Mucosa of descending colon (tissue), 3 donors: ENCODE measurements at places on chromosomes 4 and X. TPM values are rescaled to one million over a fixed set of nuclear protein-coding genes. Genes with fewer than 3 reads are reported as not detected.

DNA sequence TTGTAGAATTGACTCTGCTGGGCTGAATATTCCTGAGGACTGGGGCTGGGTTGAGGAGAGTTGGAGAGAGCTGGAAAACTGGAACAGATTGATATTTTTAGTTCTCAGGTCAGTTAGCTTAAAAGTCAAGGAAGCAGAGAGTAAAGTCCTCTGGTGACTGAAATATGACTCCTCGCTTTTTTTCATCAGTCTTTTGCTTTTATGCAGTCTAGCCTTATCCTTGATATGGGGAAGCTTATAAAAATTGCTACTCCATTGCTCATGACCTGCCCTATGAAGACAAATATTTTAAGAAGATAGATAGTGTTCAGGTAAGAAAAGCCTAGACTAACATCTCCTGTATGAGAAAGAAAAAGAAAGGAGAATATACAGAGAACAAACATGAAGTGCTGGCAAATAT lies 152.7 kb downstream of the C4orf33 start:
- DNase-seq, result no peak

DNA sequence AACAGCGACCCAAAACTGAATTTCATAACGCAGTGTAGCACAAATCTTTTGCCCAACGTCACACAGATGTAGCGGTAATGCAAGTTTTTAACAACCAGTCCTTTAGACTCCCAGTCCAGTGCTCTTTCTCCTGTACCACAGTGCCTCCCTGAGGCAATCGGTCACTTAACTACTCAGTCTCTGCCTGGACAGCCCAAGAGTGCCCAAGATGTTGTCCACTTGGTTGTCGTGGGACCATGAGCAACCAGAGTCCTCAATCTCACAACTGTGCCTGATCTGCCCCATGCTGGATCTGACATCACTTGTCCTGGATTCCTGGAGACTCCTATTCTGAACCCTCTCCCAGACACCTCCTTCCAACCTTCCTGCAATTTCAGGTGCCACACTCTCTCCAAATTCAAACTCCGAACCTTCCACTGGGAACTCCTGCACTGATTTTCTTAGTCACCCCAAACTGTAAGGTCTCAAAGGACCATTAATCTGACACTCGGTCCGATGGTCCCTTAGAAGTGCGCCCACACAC lies 702 bp downstream of the MMGT1 start:
- no peak for DNase-seq

DNA sequence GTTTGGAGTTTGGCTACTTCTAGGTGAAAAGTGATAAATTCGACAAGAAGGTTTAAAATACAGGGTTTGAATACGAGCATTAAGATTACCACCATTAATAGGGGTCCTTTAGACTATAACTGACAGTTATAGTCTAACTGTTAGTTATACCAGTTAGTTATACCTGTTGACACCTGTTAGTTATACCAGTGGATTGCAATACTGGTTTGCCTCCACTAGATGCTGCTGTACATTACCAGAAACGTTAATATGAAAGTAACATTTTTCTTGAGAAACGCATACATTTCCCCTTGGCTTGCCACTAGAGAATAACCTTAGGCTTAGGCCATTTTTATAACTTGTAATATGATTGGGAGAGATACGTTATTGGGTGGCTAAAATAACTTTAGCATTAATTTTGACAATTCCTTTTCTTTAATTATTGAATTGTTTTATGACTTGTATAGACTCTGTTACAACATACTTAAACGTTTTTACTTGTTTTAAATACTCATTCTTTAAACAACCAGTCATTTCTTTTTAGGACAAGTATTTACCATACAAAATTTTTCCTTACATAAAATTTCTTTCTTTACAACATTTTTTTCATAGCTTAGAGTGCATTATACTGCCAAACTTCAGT lies 911.2 kb downstream of the FSTL5 start:
- DNase-seq, result no peak

NKRF gene
- 5.7 TPM for total RNA-seq

DNA sequence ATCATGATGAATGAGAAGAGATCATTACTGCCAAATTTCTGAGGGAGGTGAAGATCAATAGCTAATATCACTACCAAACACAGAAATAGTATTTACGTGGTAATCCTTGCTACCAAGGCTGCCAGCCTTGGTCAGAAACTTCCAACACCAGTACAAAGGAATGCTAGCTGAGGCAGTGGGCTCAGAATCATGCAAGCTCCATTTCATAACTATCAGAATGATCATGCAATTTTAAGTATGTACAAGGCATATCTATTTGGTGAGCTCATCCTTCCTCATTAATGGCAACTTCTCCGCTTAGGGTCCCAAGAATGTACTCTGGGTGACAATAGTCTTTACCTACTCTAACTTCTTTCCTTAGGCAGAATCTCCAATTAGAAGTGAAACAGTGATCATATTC lies 135.0 kb downstream of the GPC3 start:
- DNase-seq, result no peak

- no peak for DNase-seq
These were observed at the start of gene UGT2B17 for GRCh38 chr4:68576272-68577125. TSS of gene UGT2B17 (minus strand) at chr4:68576322. CDS start at chr4:68568484, 7,838 bp downstream.

GRCh38 chrX:49310371-49310770 lies 6.9 kb downstream of the GAGE10 start:
- DNase-seq, result no peak

DIPK2B gene
- total RNA-seq, result 5.4 TPM

DNA sequence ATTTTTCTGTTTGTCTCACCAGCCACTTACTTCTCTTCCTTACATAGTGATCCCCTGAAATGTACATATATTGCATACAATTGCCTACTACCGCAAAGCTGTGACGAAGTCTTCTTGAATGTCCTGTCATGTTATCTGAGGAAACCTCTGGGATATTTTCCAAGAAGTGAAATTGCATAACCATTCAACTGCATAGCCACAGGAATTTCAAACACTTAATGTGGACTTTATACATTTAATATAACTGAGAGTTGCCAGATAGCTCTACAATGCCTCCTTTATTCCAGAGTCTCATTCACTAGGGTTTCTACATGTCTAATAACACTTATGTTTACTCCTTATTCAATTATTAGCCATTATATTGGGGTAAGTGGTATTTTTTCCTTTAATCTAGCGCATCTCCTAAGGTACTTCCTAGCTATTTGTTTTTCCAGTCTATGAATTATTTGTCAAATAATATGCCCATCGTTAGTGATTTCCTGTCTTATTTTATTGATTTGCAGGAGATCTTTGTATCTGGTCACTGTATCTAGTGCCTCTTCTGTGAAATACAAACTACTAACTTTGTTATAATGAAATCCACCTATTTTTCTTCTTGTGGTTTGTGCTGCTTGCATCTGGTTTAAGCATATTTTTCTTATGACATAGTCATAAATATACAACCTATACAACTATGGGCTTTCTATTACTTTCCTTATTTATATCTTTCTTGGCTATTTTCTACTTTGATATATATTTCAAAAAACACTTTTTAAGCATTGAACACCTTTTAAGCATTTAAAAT lies 69.2 kb upstream of the GRID2 start:
- DNase-seq, result no peak

GRCh38 chrX:71637848-71638247 lies 19.5 kb upstream of the CXCR3 start:
- no peak for DNase-seq

- DNase-seq, result no peak
These were observed 31.7 kb upstream of the METAP1 start for GRCh38 chr4:98963538-98964433.

RPS6KA6 gene
- 11.3 TPM for total RNA-seq

DNA sequence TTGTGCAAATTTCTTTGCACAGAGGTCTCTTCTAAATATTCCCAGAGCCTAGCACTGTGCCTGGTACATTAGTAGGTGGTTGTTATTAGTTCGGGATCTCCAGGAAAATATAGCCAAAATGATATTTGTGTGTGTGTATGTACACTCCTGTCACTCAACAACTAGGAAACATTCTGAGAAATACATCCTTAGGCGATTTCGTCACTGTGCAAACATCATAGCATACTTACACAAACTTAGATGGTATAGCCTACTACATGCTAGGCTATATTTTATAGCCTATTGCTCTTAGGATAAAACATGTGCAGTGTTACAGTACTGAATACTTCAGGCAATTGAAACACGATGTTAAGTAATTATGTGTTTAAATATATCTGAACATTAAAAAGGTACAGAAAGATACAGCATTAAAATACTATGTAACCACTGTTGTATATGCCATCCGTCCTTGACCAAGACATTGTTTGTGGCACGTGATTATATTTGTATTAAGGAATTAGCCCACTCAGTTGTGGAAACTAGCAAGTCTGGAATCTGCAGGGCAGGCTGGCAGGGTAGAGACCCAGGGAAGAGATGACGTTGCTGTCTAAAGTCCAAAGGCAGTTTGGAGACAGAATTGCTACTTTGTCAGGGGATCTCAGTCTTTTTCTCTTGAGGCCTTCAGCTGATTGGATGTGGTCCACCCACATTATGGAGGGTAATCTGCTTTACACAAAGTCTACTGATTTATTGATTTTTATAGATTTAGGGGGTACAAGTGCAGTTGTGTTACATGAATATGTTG lies 106.9 kb downstream of the COL4A6 start:
- DNase-seq, result no peak

- DNase-seq, result no peak
These were observed 558.0 kb upstream of the TECRL start for GRCh38 chr4:64967286-64967685.
